ENCODE measurements at places on chromosomes 2 and 18.

- no peak for DNase-seq
Measured at GRCh38 chr18:29188760-29189159, 1011.8 kb upstream of the CDH2 start.

DNA sequence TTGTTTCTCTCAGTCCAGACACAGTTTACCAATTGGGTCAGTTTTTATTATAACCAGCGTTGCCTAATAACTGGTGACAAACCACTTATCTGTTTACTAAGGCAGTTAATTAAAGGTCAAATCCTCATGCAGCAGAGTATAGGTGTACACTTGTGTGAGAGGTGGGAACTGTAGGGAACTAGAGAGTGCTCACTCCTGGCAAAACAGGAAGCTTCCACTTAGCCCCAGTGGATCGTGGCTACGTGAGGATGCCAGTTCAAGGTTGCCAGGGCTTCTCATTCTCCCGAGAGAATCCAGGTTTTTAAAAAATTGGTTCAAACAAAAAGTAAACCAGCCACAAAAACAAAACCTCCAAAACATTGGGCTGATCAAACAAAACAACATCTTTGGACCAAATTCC, 8.1 kb downstream of the CYBRD1 start:
- no peak for DNase-seq

GRCh38 chr2:226115832-226116200, 683.8 kb downstream of the IRS1 start:
- DNase-seq = no peak

DNA sequence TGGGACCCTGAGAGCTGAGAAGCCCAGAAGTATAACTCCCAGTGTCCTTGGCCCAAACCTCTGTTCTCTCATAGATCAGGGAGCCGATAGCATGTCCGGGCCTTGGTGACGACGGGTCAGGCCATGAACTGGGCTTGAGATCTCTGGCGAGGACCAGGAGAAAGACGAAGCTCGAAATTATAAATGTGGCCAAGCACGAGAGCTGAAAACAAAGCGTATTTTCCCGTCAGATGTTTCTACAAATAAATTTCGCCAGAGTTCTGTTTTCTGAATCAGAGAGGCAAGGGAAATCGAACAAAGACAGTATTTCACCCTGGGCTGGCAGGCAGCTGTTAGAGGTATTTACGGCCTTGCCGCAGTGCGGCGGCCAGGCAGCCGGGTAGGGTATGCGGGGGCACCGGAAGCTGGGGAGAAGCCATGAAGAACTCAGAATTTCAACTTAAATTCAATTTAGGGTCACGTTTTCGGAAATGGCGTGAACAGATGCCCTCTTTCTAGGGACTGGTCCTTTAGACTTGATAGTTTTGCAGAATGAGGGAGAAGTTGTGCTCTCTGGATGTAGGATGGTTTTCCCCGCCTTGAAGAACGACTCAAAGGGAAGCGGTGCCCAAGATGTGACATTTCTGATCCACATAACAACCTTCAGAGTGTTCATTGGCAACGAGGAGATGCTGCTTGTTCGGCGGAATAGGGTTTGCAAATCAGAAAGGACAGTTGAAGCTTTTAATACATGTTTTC, 9.6 kb downstream of the HOXD8 start:
- no peak for DNase-seq

DNA sequence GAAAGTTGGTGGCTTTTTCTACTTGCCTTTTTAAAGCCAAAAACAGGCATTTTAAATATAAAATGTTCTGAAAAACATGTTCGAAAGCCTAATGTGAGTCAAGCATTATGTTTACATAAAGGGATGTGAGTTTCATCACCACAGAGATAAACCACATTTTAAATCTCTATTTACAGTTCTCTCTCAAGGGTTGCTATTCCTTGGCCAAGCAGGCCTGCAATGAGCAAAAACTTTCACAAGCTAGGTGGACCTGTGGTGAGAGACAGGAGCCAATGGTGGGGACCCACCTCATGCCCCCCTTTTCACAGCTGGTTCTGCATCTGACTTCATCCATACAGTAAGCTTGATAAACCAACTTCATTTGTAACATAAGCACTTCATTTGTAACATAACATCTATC, 65.1 kb downstream of the CUL3 start:
- DNase-seq = peak; percentile 8

Data from naive thymus-derived CD8-positive, alpha-beta T cell (primary cell).